ENCODE measurements at places on chromosomes 12 and 14. TPM values are rescaled to one million over a fixed set of nuclear protein-coding genes. Genes with fewer than 3 reads are reported as not detected.

- peak; percentile 74 for DNase-seq
These were observed 55.6 kb downstream of the CLIP1 start for GRCh38 chr12:122366685-122367475.

DNA sequence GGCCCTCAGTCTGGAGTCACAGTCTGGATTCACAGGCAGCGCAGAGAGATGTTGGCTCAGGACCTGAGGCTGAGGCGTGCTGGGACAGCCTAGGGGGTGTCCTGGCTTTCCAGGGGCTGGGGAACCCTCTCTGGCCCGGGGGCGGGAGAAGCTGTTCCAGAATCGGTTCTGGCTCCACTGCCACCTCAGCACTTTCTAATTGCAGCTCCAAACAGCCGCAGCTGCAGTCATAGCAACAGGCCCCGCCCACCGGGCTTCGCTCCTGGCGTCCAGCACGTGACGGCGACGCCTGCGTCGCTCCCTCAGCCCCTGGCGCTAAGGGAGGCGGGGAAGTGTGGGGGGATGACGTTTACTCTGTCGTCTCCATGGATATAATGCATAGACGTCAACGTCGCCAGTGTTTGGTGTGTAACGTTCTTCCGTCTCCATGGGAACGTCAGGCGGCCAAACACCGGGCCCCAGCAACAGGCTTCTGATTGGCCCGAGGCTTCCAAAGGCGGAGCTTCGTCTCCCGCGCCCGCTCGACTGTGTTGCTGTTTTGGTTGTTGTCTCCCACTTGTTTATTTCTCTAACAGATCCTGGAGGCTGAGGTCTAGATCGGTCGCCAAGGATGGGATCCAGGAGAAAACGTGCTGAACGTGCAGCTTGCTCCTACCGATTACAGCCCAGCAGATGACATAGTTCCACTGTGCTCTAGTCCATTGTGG lies 19.7 kb upstream of the FOS start:
- peak; percentile 96 for DNase-seq

DNA sequence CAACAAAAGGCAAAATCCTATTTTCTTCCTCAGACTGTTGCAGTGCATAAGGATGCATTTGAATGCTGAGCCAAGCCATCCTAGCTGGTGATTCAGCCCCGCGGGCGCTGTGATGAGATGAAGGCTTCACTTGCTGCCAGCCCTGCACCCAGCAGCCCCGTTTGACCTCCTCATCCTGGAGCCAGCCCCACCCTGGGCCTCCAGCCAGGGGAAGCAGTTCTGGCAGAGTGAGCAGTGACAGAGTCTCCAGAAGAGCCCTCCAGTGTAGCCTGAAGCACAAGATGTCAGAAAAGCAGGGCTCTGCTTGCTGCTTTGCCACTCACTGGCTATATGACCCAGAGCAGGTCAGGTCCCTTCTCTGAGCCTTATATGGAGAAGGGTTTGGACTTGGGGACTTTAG lies 96.2 kb upstream of the HSPB8 start:
- DNase-seq, result no peak

DNA sequence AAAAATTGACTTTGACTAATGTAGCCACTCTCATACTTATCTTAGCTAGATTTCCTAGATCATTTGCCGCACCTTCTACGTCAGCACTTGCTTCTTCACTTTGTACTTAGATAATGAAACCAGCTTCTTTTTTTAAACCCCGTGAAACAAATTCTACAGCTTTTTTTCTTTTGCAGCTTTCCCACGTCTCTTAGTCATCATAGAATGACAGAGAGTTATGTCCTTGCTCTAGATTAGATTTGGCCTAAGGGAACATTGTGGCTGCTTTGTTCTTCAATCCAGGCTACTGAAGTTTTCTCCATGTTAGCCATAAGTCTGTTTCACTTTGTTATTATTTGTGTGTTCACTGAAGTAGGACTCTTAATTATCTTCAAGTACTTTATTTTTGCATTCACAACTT lies 94.9 kb downstream of the SLCO1A2 start:
- DNase-seq, result no peak

- no peak for DNase-seq
These were observed 65.6 kb downstream of the AMN start for GRCh38 chr14:102988054-102988453.

Gene AMHR2
- 0.13 TPM for total RNA-seq

GRCh38 chr12:25052196-25052913 lies 103.5 kb upstream of the BCAT1 start:
- no peak for DNase-seq

DNA sequence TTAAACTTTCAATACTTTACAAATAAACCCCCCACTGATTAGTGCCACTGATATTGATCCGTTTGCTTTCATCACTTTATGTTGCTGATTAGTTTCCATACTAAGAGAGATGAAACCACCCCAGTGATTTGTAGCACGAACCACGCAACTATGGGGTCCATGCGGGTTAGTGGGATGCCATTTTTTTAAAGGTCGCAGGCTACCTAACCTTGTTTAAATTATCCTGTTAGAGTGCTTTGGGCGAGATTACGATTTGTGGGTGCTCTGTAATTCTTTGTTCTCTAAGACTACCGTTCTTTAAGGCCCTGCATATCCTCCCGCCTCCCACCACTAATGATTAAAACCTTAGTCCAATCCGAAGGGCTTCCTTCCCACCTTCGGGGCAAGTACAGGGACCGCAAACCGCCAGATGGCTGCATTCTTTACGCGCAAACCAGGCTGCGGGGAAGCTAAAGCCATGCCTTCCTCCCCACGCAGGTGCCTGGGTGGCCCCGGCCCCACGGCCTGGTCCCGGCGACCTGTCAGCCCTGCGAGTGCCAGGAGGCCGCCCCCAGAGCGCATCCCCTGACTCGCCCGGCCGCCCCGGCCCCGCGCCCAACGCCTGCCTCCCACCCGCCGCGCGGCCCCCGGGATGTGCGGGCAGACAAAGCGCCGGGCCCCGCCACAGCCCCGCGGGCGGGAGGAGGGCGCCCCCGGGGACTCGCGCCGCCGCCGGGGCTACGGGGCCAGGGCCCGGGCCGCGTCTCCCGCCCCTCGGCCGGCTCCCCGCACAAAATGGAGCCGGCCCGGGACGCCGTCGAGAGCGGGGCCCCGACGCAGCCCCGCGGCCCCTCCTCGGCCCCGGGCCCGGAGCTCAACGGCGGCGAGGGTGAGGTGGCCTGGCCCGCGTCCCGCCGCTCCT lies 759 bp downstream of the NFYB start:
- no peak for DNase-seq

Gene DUSP6
- total RNA-seq, result 20.3 TPM

- no peak for DNase-seq
These were observed 297.1 kb downstream of the KSR2 start for GRCh38 chr12:117671734-117672133.

Gene MSI1
- 4.1 TPM for total RNA-seq

Gene SYCP3
- not detected for total RNA-seq

GRCh38 chr14:97806891-97807290 lies 1009.7 kb downstream of the VRK1 start:
- no peak for DNase-seq

Gene FBLN5
- 0.23 TPM for total RNA-seq

Gene PTCSC3
- not detected for total RNA-seq

DNA sequence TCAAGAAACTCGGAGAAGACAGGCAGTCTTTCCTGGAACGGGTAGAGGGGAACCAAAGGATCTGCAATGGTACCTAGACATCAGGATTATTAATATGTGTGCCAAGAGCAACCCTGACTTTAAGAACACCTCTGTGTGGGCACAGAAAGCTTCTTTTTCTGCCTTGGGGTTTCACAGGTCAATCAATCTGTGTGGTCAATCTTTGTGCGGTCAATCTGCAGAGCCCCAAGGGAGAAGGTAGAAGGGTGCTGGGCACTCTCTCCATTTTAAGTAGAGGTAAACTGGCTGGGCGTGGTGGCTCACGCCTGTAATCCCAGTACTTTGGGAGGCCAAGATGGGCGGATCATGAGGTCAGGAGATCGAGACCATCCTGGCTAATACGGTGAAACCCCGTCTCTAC lies 100.7 kb downstream of the ARF6 start:
- no peak for DNase-seq

DNA sequence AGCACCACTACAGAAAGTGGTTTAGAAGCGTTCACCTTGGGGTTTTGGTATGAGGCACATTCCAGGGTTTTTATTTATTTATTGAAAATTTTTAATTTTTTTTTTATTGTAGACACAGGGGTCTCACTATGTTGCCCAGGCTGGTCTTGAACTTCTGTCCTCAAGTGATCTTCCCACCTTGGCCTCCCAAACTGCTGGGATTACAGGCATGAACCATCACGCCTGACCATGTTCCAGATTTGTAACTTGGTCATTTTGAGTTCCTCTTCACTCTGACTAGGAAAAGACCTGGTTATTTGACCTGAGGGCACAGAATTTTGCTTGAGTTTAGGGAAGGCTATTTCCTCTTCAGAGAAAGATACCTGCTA lies 3.1 kb downstream of the MLEC start:
- DNase-seq, result no peak

GRCh38 chr14:64825006-64825405 lies 54.7 kb downstream of the SPTB start:
- DNase-seq, result no peak

GRCh38 chr12:6049587-6049986 lies 74.9 kb downstream of the VWF start:
- no peak for DNase-seq

- DNase-seq, result peak; percentile 25
These were observed 31.5 kb downstream of the TMEM63C start for GRCh38 chr14:77212943-77213678.

DNA sequence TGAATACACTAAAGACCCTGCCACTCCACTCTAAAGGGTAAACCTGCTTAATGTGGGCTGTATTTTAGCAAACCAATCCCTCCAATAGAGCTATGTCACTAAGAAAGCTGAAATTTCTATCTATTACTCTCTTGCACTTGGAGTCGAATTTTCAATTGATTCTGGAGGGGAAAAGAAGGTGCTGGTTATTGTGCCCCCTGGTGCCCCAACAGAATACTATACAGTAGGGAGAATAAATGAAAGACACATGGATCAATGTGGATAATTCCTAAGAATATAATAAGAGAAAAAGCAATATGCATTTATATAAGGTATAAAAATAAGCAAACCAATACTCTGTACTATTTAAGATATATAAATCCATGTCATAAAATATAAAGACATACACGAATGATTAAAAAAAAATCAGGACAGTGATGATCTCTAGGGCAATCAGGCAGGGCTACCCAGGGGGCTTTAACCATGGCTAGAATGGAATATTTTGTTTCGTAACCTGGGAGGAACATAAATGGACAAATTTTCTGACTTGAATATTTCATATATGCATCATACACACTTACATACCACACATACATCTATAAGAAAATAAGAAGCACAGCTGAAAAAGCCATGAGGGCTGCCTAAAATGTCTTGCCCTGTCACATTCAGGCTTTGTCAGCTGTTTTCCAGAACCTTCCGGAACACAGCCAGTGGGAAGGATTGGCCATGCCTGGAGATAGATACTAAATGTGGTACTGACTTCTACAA lies 54.4 kb downstream of the EFCAB11 start:
- no peak for DNase-seq

DNA sequence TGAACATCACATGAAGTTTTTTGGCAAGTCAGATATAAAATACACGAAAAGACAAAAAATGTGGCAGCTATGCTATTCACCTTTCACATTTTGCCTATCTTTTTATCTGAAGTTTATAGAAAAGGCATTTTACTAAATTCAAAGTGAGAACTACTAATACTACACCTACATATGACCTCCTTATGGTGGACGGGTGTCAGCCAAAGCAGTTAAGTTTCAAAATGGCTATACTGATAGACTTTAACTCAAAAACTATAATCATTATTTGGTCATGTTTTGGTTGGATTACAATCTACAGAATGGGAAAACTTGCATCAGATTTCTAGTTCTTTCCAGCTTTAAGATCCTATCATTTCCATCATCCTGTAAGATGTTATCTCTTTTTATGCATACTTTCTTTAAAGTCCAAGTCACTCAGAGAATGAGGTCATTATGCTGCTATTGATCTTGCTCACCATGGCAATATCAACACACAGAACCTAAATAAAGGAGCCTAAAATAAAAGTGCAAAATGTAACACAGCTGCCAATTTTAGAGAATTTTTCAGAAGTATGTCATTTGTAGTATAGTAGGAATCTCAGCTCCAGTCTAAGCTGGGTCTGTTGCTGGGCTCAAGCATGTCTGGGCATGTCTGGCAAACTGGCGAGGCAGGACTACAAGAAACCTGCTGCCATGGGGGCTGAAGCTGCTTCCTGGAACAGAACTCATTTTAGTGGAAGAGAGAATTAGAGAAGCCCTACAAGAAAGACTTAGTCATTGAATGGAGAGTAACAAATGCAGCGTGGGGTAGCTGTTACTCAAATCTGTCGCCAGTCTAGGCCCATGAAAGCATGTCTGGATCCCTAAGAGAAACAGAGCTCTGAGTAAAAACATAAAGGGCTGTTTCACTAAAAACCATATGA lies 7.6 kb upstream of the AEBP2 start:
- DNase-seq, result no peak
